ENCODE measurements at places on chromosomes 1 and 21.
A peak's percentile ranks its signal among the peaks of the same experiment; 100 is the strongest.

DNA sequence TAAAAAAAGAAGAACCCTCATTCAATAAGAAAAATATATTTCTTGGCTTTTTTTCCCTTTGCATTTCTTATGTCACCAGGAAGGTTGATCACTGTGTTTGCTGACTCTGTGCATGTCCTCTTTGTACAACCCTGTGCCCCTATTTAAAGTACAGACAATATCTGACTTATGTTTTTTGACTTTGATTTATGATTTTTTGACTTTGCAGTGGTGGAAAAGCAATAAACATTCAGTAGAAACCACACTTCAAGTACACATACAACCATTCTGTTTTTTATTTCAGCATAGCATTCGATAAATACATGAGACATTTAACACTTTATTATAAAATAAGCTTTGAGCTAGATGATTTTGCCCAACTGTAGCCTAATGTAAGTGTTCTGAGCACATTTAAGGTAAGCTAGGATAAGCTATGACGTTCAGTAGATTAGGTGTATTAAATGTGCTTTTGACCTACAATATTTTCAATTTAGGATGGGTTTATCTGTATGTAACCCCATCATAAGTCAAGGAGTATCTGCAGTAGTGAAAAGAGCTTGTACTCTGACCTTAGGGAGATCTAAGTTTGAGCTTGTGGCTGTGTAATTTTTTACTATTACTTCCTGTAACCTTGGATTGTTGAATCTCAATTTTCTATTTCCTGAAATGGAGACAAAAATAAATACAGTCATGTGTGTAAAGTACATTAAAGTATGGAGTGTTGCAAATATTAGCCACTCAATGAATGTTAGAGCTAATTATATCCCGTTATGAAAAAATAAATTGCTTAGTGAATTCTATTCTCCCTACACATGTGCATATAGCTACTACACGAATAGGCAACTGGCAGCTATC lies 1.2 kb downstream of the RNASEL start:
- no peak for DNase-seq

DNA sequence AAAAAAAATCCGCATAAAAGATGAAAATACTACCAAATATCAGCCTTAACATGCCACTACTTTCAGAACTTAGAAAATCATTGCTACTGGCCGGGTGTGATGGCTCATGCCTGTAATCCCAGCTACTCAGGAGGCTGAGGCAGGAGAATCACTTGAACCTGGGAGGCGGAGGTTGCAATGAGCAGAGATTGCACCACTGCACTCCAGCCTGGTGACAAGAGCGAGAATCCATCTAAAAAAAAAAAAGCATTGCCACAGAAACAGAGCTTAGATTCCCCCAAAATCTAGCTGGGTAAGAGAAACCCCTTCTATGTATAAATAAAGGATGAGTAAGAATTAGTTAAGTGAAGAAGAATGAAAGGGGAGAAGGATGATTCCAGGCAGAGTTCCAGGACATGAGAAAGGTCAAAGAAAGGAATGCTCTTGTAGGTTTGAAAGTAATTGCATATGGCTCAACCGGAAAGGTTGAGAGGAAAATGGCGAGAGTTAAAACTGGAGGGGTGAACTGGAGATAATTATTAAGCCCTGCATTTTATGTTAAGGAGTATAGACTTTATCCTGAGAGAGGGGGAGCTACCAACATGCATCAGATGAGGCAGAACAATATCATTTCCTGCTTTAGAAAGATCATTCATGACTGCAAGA lies 19.7 kb upstream of the NRDC start:
- DNase-seq = peak; percentile 54

DNA sequence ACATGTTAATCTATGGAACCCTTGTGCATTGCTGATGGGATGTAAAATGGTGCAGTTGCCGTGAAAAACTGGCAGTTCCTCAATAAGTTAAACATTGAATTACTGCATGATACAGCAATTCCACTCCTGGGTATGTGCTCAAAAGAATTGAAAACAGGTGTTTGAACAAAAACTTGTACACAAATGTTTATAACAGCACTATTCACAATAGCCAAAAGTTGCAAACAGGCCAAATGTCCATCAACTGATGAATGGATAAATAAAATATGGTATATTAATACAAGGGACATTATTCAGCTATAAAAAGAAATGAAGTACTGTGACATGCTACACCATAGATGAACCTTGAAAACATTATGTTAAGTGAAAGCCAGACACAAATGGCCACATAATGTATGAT lies 17.7 kb upstream of the SRSF10 start:
- peak; percentile 50 for DNase-seq

DNA sequence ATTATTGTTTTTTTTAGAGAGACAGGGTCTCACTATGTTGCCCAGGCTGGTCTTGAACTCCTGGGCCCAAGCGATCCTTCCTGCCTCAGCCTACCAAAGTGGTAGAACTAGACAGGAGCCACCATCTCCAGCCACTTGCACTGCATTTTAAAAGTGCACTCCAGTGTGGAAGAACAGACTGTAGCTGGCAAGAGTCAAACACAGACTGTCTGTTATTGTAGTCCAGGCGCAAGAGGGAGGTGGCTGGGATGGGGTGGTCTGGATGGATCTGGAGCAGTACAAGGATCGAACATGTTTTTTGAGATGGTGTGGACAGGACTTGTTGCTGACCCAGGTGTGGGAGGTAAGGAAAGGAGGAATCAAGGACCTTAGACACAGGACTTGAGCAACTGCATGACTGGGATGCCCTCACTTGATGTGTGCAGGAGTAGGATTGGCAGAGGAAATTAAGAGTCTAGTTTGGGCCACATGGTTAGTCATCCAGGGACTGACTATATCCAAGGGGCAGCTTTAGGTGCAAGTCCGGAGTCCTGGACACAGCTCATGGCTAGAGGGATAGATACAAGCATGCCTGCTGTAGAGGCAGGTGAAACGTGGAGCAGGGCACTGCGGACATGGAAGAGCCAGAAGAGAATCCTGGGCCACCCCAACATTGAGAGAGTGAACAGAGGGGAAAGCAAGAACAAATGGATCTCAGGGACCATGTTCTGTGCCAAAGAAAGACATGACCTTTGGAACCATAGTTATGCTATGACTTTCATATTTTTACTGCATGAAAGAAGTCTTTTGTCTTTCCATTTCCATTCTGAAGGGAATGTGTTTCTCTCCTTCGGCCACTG lies 42.0 kb downstream of the ELK4 start:
- no peak for DNase-seq

- DNase-seq = peak; percentile 88
Measured at GRCh38 chr1:172902861-172903381, 147.8 kb downstream of the TNFSF18 start.

- DNase-seq = peak; percentile 67
Measured at GRCh38 chr21:38819719-38820159, 14.0 kb downstream of the ETS2 start.

- no peak for DNase-seq
Measured at GRCh38 chr1:230031131-230031530, 35.9 kb upstream of the GALNT2 start.

Data from adipocyte (in vitro differentiated cells).